Esophagus squamous epithelium (tissue), 5 donors: ENCODE measurements at places on chromosomes 1 and 21.

GRCh38 chr1:43373066-43373940 lies 5.5 kb upstream of the ELOVL1 start:
- DNase-seq, result no peak

- DNase-seq, result no peak
Measured at GRCh38 chr1:227489572-227489971, 73.8 kb upstream of the ZNF678 start.

DNA sequence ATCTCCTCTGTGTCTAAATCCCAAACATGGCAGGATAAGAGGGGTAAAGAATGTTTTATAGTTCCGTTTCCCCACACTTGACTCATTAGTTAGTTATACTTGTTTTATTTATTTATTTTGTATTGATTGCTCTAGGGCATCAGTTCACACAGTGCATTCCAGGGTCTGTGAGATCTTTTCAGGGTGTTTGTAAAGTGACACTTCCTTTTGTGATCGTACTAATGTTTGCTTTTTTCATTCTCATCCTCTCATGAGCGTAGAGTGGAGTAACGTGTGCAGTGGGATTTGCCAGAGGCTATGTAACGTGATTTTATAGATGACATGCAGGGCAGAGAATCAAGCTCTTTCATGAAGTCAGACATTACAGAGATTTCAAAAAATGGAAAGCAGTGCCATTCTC lies 103.2 kb downstream of the SCCPDH start:
- DNase-seq, result no peak

GRCh38 chr1:96049759-96050409 lies 671.7 kb upstream of the PTBP2 start:
- DNase-seq, result no peak

- no peak for DNase-seq
Measured at GRCh38 chr1:10421637-10422036, 8.6 kb upstream of the CENPS start.

- no peak for DNase-seq
Measured at GRCh38 chr1:3772715-3773571, at the start of gene SMIM1. Gene SMIM1, plus strand, starts transcription at chr1:3772749. Its CDS starts 2,625 bp downstream, at chr1:3775374.

GRCh38 chr1:2001773-2002411 lies 1.7 kb downstream of the CFAP74 start:
- DNase-seq, result no peak

- no peak for DNase-seq
Measured at GRCh38 chr1:170395149-170395548, 136.8 kb upstream of the GORAB start.

DNA sequence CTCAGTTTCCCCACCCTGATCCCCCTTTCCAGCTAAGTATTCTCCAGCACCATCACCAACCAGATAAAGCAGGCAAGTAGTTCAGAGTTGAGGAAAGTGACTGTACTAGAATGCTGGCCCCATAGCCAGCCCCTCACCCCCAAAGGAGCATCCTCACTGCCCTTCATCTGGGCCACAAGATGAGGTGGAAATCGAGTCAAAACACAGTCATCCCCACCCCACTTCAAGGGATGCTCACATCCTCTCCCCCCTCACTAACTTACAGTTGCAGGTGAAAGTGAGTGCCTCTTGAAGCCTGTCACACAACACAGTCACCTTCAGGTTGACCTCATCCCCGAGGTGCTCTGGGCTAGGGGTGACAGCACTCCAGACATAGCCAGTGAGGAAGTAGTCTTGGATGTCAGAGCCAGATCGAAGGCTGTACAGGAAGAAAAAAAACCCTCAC lies 30.4 kb downstream of the PIK3C2B start:
- no peak for DNase-seq

GRCh38 chr1:54919367-54920359 lies 32.7 kb upstream of the DHCR24 start:
- DNase-seq, result no peak

- DNase-seq, result no peak
Measured at GRCh38 chr1:48848035-48848434, 71.3 kb upstream of the BEND5 start.

GRCh38 chr1:71362076-71362475 lies 281.2 kb upstream of the ZRANB2 start:
- DNase-seq, result no peak

DNA sequence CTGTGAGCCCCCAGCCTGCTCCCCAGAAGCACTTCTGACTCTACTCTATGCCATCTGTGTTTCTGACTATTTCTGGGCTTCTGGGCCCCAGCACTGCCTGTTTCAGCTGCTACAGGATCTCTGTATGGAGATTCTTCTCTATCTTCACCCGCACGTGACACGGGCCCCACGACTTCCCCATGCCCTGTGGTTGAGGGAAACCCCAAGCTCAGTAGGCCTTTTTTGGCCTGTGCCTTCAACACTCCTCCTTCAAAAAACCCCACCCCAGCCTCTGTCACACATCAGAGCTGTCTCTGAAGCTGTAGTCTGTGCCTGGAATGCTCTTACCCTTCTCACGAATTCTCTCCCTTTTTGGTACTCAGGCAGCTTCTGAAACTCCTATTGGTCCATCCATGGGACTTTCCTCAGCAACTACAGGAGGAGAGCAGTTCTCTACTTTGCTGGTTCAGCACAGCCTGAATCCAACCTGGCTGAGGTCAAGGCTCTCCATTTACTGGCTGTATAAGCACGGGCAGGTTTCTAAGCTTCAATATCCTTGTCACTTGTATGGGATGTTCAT lies 2.0 kb upstream of the NID1 start:
- DNase-seq, result no peak

GRCh38 chr1:36540056-36540455 lies 57.3 kb upstream of the CSF3R start:
- DNase-seq, result no peak

GRCh38 chr1:112778137-112778536 lies 63.0 kb upstream of the PPM1J start:
- no peak for DNase-seq

DNA sequence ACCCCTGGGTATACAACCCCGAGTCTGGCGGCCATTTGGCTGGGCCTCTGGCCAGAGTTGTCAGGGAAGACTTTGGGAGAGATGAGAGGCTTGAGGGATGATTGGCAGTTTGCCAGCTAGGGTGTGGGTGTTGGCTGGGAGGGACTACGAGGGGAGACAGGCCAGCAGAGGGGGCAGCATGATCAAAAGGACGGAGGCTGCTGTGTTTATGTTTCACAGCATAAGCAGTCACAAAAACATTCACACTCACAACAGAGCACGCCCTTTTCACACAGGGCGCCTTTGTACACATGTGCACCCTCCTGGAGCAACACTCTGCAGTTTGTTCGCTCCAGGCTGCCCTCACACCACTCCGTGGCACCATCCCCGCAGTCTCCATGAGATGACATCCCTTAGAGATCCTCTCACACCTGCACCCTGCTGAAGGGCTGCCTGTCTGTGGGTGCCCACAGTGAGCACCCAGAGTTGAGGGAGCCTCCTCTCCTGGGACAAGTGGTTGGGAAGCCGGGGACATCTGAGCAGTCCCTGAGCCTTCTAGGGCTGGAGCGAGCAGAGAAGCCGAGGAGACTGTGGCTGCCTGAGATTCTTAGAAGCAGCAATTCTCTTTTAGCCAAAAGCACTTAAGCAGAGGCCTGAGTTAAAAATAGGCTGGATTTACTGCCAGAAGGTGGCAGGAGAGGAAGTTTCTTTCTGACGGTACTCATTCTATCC lies 15.4 kb downstream of the EFNA3 start:
- no peak for DNase-seq

DNA sequence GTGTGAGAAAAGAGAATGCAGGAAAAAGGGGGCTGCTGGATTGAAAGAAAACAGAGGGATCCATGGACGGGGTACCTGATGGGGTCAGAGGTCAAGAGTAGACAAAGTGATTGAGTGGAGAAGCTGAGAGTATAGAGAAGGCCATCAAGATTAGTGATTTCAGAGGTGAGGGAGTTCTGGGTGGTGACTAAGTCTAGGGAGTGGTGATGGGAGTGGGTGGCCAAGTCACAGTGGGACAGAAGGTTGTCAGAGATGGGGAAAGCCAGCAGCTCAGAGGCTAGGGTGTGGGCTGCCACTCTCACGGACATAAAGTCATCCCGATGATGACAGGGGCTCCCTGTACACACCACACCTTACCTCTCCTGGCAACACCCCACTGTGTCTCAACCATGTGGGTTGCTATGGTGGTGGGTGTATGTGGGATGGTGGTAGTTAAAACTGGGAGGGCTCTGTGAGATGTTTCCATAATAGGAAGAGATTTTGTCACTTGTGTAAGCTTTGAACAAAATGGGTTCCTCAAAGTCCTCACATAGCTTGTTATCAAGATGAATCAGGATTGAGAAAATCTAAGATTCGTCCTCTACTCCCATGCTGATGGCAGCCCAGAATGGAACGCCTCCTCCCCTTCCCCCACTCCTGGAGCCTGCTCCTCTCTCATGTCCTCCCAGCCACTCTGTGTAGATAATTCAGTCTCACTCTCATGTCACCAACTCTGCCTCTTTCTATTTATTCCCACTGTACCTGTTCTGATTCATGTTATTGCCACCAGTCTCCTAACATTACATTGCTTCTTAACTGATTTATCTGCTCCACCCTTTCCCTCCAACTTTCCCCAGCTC lies 20.3 kb upstream of the CSF1 start:
- DNase-seq, result no peak

DNA sequence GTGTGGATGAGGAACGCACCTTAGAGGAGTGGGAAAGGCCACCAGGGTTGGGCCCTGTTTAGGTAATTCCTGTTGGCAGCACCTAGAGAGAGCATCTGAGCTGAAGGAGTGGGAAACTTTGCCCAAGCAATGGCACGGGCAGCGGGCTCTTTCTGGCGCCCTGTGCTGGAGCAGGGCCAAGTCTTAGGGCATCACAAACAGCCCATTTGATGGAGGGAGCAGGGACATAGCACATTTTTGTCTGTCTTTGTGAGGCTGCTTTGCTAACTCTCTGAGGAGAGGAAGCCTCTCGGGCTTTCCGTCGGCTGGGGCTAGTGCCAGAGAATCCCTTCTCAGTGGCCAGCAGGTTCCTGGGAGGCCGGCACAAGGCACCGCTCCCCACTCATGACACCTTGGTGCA lies 22.5 kb upstream of the CNTN2 start:
- no peak for DNase-seq

- no peak for DNase-seq
Measured at GRCh38 chr1:223513309-223513708, 120.1 kb downstream of the CCDC185 start.

DNA sequence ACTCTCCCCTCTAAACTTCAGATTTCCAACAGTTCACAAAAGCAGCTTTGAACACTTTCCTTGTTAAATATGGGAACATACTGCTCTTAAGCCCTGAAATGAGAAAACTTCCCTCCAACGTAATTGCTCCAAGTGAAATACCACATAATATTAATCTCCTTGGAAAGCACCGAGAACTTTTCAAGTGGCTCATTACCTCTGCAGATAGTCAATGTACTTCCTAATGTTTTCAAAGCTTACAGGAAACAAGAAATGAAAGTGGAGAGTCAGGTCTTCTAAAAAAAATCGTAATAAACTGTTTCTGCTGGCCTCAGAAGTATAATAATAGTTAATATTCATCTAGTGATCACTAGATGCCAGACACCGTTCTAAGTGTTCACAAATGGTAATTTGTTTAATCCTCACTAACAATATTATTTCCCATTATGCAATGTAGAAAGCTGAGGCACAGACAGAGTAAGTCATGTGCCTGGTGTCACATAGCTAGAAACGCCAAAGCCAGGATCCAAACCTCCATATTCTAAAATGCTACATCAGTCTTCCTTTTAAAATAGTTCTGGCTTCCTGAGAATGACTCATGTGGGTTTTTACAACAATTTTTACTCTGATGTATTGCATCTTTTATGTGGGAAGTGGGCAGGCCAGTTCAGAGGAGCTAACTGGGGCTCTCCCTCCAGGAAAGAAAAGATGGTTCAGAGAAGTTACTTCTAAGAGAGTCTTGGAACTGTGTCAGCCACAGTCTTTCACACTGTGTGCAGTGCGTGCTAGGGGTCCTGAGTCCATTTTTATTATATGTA lies 177.2 kb downstream of the PLPPR4 start:
- no peak for DNase-seq

GRCh38 chr1:201602413-201603265 lies 63.7 kb downstream of the NAV1 start:
- no peak for DNase-seq

GRCh38 chr1:35930593-35931445 lies at the start of gene AGO3:
Gene AGO3, plus strand, starts transcription at chr1:35931105. Its CDS starts 322 bp downstream, at chr1:35931427.
- DNase-seq, result peak; percentile 26

GRCh38 chr1:56188855-56189254 lies 390.5 kb downstream of the PLPP3 start:
- DNase-seq, result no peak

- DNase-seq, result no peak
Measured at GRCh38 chr1:113036639-113037321, 36.2 kb upstream of the LRIG2 start.

GRCh38 chr1:235986869-235987268 lies 78.0 kb downstream of the NID1 start:
- no peak for DNase-seq

GRCh38 chr1:200139661-200140250 lies 112.2 kb downstream of the NR5A2 start:
- DNase-seq, result no peak

DNA sequence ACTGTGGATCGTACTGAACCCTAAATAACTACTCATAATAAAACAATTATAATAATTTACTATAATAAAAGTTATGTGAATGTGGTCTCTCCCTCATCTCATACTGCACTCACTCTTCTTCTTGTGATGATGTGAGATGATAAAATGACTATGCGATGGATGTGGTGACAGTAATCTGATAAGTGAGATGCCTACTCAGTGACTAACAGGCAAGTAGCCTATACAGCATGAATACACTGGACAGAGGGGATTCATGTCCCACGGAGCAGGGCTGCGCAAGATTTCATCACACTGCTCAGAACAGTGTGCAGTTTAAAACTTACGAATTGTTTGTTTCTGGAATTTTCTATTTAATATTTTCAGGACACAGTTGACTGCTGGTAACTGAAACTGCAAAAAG lies 304.0 kb downstream of the DUSP10 start:
- no peak for DNase-seq

DNA sequence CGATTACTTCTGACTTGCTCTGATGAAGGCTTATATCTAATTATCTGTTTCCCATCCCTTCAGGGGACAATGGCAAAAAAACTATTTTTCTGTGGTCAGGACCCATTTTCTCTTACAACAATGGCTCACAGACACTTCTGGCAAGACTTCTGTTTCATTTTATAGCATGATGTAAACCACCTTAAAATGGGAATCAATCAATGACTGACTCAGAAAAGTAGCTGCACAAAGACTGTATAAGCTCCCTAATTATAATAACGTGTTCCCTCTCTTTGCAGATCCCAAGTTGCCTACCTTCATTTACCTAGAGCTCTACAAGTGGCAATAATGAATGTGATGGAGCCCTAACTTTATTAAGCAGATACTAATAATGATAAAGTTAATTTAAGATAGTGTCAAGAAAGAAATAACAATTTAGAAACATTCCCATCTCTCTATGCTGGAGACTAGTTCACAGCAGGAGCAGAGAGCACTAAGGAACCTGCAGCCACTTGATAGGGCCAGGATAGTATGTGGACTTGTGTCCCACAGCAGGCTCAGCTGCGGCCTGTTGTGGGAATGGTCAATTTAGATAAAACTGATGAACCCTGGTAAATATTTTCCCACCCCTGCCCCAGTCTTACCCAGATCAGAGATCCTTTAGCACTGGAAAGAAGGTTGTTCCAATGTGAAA lies 538 bp downstream of the GBP2 start:
- no peak for DNase-seq
